ENCODE measurements at places on chromosomes 6 and 20.

- no peak for DNase-seq
These were observed 5.0 kb downstream of the BCL2L1 start for GRCh38 chr20:31717478-31718201.

DNA sequence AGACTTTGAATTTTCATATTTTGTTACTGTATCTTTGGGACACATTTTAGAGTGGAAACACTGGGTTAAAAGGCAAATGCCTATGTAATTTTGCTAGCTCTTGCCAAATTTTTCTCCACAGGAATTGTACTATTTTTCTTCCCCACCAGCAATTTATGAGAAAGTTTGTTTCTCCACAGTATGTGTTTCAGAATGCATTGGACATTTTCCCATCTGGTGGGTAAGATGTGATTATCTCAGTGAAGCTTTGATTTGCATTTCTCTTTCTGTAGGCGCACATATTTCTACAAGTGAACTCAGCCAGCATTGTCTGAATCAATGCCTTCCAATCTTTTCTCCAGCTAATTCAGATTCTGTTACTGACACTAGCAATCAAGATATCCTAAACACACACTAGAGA lies 157.8 kb downstream of the RCAN2 start:
- no peak for DNase-seq

GRCh38 chr6:11064836-11065235 lies 20.7 kb upstream of the ELOVL2 start:
- peak; percentile 5 for DNase-seq

DNA sequence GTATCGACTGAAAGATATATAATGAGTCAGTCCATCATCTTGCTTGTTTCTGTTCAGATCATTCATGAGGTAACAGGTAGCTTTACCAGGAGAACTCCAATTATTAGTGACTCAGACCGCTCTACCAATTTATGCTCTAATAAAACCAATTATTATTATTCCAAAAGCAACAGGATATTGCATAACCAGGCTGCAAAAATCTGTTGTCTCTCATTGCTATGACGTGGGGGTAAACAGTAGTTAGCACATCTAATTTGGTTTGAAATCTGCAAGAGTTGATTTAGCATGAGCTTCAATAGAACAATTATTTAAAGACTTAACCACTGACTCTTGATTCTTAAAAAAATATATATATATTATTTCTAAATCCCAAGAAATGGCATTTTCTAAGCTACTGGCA lies 90.9 kb upstream of the MAP7 start:
- no peak for DNase-seq

GRCh38 chr6:121158891-121159290 lies 175.4 kb downstream of the TBC1D32 start:
- DNase-seq, result no peak

DNA sequence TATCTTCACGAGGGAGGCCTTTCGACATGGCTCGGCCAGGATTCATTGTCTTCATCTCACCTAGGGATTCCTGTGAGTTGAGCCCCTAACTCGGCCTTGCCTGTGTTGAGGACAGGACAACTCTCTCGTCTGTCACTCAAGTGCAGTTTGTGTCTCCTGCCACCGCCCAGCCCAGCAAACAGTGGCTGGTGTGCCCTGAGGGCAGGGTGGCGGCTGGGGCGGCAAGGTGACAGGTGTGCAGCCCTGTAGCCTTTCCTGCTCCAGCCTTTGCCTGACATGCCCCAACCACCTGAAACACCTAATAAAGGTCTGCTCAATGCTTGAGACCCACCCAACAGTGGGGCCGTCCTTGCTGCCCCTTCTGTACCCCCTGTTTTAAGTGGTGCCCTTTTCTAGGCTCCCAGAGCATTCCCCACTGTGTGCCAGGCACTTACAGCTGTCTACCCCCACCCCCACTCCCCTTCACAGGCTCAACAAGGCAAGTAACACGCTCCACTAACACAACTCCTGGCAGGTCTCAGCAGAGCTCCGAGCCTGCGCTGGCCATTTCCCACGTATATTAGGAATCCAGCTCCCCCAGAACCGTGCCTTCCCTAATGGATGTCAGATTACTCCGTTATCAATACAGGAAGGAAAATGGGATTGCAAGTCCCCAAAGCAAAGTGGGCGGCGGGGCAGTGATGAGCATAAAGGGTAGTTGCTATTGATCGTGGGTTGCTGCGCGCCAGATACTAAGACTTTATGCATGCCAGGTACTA lies 17.7 kb downstream of the GFRA4 start:
- DNase-seq, result no peak

DNA sequence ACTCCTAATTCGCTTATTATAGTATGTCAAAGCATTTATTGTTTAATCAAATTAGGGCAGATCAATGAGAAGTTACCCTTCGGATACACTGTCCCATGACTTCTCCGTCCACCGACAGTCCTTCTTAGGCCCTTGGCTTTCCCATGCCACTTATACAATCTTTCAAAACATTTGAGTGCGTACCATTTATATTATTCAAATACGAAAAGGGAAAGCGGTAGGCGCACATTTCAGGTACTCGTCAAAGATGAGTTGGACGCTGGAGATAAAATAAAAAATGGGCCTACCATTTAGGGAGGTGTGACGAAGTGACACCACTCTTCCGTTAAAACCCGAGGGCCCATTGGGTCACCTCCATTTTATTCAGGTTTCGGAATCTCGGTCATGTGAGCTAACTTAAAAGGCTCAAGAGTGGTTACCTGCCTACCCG lies 542 bp upstream of the AFG1L start:
- DNase-seq, result no peak

DNA sequence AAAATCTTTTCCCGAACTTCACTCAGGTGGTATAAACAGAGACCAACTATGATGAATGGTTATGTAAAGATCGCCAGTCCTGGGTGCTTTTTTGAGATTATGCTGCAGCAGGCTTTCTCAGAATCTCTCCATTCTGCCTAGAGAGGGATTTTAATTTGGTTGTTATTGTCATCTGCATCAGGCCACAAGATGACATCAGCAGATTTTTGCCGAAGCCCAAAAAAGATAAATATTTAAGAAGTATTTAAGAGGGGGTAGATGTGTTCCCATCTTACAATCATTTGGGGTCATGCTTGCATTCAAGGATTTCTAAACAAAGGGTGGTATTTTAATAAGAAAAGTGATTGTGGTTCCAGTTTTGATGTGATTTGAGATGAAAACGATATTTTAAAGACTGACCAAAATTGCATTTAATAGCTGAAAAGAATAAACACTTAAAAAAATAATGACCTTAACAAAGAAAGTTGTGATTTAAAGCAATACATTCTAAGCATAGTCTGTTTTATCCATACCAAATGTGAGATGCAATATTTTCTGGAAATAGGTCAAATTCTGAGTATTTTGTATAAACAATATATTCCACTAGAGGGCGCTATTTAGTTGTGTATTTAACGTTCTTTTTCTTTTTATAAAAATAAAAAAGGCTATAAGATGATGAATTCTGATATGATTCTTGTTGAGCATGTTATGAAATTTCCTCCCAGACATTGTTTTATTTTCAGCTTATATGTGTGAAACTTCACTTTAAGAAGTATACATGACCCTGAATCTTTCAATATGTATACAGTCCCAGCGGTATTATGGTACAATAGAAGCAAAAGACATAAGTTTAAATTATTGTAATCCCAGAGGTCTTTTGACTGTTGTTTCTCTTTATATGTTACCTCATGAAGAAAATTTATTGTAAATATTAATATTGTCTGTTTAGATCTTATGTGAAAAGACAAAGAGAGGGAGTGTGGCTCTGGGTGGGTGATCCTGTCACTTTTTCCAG lies 51.0 kb upstream of the ZFP64 start:
- no peak for DNase-seq

GRCh38 chr6:157550114-157550989 lies 169.4 kb downstream of the ZDHHC14 start:
- DNase-seq, result no peak

- no peak for DNase-seq
These were observed 7.9 kb upstream of the ITPR3 start for GRCh38 chr6:33613146-33613794.

GRCh38 chr6:113050010-113050858 lies 703.1 kb downstream of the RFPL4B start:
- DNase-seq, result no peak

GRCh38 chr6:10402648-10403311 lies 12.1 kb downstream of the TFAP2A start:
- DNase-seq, result no peak

GRCh38 chr20:42118001-42118400 lies 499.8 kb upstream of the CHD6 start:
- no peak for DNase-seq

- no peak for DNase-seq
These were observed 146.2 kb upstream of the LAMA2 start for GRCh38 chr6:128736780-128737179.

- DNase-seq, result no peak
These were observed 168.0 kb upstream of the RNF24 start for GRCh38 chr20:4183361-4183760.

- no peak for DNase-seq
These were observed 37.3 kb upstream of the BPIFA2 start for GRCh38 chr20:33130568-33131061.

- DNase-seq, result no peak
These were observed 40.8 kb upstream of the MBOAT1 start for GRCh38 chr6:20253021-20253420.

DNA sequence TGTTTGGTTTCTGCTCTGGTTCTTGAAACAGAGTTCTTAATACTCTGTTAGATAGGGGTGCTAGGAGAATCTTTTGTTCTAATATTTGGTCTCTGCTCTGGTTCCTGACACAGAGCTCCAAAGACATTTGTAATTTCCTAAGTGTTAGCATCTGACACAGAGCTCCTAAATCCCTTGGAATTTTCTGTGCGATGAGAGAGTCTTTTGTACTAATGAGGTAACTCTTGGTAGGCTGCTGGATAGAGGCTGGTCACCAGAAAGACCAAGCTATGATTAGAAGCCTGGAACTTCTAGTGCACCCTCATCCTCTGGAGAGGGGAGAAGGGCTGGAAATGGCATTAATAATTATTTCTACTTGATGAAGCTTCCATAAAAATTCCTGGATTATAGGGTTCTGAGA lies 7.7 kb upstream of the CD109 start:
- DNase-seq, result no peak

- DNase-seq, result no peak
These were observed 37.3 kb downstream of the BLTP3A start for GRCh38 chr6:34829137-34829536.

- no peak for DNase-seq
These were observed 55.0 kb downstream of the ALDH5A1 start for GRCh38 chr6:24549674-24550353.

- no peak for DNase-seq
These were observed 50.6 kb upstream of the EXOC2 start for GRCh38 chr6:743320-744096.

- no peak for DNase-seq
These were observed 73.7 kb downstream of the GMDS start for GRCh38 chr6:2171728-2172127.

- DNase-seq, result no peak
These were observed 203.6 kb downstream of the GJA1 start for GRCh38 chr6:121639021-121639420.

- DNase-seq, result no peak
These were observed 135.6 kb downstream of the BTBD9 start for GRCh38 chr6:38503960-38504682.

- no peak for DNase-seq
These were observed 549.4 kb downstream of the COL12A1 start for GRCh38 chr6:74656453-74656852.

DNA sequence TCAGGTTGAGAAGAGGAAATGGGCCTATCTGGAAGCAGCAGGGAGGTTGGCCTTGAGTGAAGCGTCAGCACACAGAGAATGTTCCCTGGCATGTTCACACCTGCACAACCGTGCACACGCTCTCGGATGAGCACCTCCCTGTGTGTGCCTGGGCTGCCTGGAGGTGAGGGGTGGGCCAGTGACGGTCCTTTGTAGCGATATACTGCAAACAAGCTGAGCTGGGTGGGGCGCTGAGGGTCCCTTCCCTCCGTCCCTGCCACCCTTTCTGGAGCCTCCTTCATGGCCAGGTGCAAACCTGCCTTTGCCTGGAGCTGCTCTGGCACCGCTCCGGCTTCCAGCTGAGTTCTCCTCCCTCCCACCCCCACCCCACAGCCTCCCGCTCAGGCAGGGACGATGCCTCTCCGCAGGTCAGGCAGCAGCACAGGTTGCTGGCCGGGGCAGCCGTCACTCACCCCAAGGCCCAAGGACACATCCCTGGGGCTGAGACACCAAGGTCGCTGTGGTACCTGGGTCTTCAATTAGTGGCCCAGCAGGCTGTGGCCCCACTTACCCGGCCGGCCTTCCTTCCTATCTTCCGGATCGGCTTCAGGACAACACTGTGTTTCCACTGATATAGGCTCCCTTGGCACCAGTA lies 111.6 kb downstream of the ERMARD start:
- no peak for DNase-seq

- DNase-seq, result no peak
These were observed 13.9 kb upstream of the NAA20 start for GRCh38 chr20:20003031-20003954.

GRCh38 chr6:136429264-136430065 lies 120.8 kb downstream of the MAP7 start:
- no peak for DNase-seq

DNA sequence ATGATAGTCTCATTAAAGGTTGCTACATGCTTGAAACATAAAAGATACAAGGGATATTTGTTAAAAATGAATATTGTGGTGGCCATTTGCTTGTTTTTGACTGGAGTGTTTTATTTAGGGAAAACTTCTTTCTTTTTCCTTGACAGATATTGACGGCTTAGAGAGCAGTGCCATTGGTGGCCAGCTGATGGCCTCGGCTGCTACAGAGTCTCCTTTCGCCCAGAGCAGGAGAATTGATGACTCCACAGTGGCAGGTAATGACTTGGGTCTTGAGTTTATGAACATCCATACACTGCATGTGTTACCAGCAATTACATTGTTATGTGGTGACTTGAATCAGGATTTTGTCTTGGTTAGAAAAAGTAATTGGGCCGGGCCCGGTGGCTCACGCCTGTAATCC lies 67.5 kb upstream of the PBOV1 start:
- DNase-seq, result no peak

DNA sequence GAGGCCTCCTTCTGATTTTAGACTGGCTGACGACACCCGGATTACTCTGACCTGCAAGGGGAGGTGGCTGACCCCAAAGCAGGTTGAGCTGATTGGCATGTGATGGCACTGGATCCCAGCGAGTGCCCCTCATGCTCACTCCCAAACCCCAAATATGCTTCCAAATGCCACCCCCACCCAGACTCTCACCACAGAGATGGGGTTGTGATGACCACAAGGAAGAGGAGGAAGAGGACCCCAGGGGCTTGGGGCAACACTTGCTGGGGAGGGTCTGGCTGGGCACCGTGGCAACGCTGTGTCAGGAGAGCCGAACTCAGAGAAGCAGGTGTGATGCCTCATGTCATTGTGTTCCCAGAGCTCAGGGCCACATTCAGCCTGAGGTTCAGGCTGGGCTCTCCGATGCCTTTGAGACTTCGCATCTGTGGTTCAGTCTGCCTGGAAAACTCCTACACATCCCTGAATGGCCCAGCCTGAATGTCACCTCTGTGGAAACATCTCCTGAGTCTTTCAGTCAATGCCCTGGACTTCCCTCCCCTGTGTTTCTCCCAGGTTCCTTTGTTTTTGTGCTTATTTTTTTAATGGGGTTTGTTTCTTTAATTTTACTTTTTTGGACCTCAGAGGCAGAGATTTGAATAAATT lies 169.1 kb upstream of the PMEPA1 start:
- no peak for DNase-seq
